Thoracic aorta (tissue), 2 donors: ENCODE measurements at places on chromosomes 7 and 10.
A peak's percentile ranks its signal among the peaks of the same experiment; 100 is the strongest.

GRCh38 chr7:100093054-100093453, 4.3 kb downstream of the COPS6 start:
- H3K4me3 ChIP-seq, result no peak overlapping the region
- H3K27ac ChIP-seq, result no peak overlapping the region
- H3K4me1 ChIP-seq, result peaks cover 13% of the 10 kb centered on the region
- no peak for DNase-seq

DNA sequence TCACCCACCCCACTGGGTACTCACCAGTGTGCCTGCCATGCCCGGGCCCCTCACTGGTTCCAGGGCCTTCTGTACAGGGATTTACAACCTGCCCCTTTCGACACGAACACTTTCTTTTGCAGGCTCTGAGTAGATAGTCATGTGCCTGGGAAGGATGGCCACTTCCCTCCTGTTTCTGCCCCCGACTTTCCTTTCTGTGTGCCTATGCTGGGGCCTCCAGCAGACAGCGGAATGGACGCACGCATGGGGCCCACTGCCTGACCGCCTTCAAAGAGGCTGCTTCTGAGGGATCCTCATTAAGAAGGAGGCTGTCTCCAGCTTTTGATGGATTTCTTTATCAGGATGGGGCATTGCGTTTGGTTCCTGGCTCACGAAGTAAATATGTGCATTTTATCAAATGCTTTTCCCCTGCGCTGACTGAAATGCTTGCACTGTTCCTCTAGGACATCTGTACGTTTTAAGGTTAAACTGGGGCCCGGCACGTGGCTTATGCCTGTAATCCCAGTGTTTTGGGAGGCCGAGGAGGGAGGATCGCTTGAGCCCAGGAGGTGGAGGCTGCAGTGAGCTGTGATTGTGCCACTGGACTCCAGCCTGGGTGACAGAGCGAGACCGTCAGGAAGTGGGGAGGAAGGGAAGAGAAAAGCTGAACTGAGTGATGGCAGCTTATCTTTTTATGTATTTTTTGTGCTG, 29.4 kb upstream of the NKX6-2 start:
- H3K27me3 ChIP-seq, result no peaks in the 10 kb centered on the region
- H3K4me1 ChIP-seq, result no peaks in the 10 kb centered on the region
- no peaks in the 10 kb centered on the region for H3K36me3 ChIP-seq
- no peak overlapping the region for H3K27ac ChIP-seq
- no peak for DNase-seq
- no peak overlapping the region for H3K4me3 ChIP-seq

- H3K27me3 ChIP-seq, result no peaks in the 10 kb centered on the region
- no peak overlapping the region for H3K4me3 ChIP-seq
- DNase-seq, result no peak
- no peaks in the 10 kb centered on the region for H3K36me3 ChIP-seq
- no peak overlapping the region for H3K27ac ChIP-seq
Measured at GRCh38 chr10:45308707-45309106, 6.7 kb downstream of the OR13A1 start.

DNA sequence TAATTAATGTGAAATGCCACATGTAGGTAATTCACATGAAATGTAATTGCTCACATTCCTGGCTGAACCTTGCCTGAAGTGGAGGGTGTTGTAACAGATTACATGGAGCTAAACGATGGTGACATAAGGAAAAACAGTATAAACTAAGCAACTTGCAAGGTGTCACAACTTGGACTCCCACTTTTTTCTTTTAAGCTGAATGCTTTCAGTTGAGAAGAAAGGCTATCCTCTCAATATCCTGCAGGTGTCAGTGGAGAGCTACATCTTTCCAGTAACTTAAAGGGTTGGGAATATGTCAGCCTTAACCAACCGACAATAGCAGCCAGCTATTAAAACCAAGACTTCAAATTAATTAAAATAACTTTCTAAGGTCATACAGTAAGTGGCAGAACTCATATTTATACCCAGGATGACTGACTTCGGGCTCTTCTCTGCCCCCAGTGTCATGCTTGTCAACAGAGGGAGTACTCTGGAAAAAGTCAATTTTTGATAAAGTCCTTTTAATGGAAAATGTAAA, 33.7 kb downstream of the NRBF2 start:
- H3K4me3 ChIP-seq, result no peak overlapping the region
- no peak for DNase-seq
- peaks cover 9% of the 10 kb centered on the region for H3K4me1 ChIP-seq
- no peaks in the 10 kb centered on the region for H3K36me3 ChIP-seq

DNA sequence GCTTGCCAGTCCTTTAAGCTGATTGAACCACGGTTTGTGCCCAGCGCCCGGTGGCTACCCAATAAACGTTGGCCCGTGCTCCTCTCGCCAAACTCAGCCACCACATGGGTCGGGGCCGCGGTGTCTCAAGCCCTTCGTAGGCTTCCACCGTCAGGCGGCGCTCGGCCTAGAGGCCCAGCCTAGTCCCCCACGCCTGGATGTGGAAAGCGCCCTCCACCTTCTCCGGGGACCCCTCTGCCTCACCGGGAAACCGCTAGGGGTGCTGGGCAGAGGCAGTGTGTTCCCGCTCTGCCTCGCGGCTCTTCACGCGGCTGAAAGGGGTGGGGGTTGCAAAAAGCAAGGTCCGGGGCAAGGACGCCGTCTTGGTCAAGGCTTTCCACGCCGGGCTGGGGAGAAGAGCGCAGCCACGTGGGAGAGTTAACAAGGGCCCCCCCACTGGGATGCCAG, 29.8 kb downstream of the LEP start:
- no peaks in the 10 kb centered on the region for H3K4me1 ChIP-seq
- H3K4me3 ChIP-seq, result peak overlapping the region; percentile 44

DNA sequence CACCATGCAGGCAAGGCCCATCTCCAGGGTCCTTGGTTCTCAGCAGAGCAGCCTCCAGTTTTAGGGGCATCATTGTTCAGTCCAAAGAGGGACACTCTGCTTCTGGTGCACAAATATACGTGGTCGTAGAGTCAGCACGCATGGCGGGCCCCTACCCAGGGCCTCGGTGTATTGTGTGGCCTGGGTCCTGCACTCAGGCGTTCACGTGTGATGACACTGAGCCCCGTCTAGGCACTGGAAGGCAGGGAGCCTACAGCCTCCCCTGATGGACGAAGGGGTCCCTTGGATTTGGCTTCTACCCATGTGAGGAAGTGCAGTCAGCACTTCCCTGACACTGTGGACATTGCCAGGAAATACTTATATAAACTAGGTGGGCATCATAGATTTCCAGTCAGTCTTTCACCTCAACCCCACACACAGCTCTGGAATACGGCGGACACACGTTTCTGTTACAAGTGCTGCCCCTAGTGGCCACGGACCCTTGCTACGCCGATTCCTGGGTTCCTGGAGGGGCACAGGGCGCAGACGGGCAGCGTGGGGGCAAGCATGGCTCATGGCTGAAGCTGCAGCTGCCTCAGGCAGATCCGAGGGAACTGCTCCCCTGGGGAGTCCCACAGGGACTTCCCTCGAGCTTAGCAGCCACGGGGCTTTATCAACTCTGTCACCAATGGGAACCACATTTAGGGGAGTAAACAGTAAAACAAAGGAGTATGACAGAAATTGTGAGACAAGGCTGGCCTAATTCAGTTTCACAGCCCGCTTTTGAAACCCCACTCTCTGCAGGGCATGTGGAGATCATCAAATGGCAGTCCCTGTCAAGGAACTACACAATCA, 25.4 kb downstream of the AIFM2 start:
- H3K4me3 ChIP-seq, result no peak overlapping the region
- no peaks in the 10 kb centered on the region for H3K27me3 ChIP-seq
- peaks cover 3% of the 10 kb centered on the region for H3K36me3 ChIP-seq
- no peak overlapping the region for H3K27ac ChIP-seq

DNA sequence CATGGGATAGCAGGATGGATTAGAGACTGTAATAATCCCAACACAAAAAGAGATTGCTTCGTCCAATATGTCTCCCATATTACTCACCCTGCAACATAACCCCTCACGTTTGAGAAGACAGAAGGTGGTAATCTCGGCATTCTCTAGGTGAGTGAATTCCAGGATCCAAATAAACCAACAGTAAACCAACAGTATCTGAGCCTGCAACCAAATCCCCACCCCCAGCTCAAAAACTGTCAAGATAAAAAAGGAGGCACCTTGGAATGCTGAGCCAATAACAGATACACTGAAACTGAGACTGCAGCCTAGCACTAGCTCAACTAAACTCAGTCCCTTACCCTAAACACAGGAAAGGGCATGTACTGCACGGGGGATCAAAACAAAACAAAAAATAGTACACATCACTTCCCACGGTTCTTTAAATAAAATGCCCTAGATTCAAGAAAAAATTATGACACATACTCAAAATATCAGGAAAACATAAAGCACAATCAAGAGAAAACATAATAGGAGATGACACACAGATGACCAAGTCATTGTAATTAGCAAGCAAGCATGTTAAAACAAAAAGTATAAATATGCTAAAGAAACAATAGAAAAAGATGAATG, 28.0 kb downstream of the IPMK start:
- H3K36me3 ChIP-seq, result no peaks in the 10 kb centered on the region
- no peak overlapping the region for H3K27ac ChIP-seq
- no peaks in the 10 kb centered on the region for H3K4me1 ChIP-seq
- no peak overlapping the region for H3K4me3 ChIP-seq
- H3K27me3 ChIP-seq, result no peaks in the 10 kb centered on the region
- no peak for DNase-seq

DNA sequence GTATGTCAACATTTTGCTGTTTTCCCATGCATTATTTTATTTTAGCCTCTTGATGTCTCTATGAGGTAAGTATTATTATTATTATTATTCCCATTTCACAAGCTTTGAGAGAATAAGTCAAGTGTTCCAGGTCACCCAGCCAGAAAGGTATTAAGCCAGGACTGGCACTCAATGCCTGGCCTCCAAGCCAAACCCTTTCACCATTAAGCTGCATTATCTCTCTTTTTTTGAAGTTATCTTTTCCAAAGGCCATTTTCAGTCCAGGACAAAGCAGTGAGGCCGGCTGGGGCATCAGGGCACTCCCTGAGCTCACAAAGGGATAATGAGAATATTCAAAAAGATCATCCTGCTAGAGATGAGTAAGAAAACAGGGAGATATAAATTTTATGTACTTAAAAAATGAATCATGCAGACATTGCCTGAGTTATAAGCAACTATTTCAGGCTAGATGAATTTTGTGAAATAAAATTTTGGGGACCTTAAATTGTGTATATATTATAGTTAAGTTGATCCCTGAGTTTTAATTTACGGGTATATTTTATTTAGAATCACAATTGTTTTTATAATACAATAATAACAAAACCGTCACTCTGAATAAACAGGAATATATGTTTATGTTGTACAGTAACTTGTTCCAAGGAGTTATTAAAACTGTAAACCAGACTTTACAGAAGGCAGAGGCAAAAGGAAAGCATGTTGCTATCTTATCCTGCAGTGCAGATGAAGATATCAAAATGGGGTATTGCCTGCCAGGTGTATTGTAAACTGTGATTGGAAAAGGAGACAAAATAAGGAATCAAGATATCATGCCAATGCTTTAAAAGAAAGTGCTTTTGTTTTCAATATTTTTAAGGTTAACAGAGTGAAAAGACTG, 51.3 kb upstream of the CAV2 start:
- H3K27ac ChIP-seq, result no peak overlapping the region
- no peaks in the 10 kb centered on the region for H3K27me3 ChIP-seq
- H3K4me3 ChIP-seq, result no peak overlapping the region
- H3K4me1 ChIP-seq, result peaks cover 57% of the 10 kb centered on the region
- no peaks in the 10 kb centered on the region for H3K36me3 ChIP-seq
- no peak for DNase-seq

DNA sequence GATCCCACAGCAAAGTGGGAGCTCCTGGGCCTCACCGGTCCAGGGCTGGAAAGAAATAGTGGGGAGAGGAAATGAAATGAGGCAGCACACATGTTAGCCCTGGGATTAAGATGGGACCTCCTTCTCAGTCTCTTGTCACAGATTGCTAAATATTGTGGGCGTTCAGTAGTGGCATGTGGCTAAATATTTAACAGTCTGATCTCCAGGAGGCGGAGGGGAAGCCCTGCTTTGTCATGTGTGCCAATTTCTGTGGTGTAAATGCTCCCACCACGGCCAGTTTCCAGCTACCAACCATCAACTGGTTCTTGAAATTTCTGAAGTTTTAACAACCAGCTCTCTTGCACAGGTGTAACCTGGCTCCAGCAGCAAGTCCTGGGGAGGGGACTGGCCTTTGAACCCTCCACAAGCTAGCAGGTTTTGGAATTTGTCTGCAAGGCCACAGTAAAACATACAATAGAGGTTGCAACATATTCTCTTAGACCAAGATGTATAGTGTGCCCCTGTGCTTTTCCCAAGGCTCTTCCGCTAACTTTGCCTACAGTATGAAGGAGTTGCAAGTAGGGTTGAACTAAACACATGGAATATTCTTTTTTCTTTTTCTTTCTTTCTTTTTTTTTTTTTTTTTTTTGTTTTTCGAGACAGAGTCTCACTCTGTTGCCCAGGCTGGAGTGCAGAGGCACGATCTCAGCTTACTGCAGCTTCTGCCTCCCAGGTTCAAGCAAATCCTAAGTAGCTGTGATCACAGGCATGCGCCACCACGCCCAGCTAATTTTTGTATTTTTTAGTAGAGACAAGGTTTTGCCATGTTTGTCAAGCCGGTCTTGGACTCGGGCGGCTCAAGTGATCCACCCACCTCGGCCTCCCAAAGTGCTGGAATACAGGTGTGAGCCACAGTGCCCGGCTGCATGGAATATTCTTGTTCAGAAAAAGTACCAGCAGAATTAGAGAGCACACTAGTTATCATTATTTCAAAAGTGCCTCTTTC, 103.1 kb upstream of the PCBD1 start:
- no peak for DNase-seq
- no peak overlapping the region for H3K27ac ChIP-seq
- H3K27me3 ChIP-seq, result no peaks in the 10 kb centered on the region
- no peaks in the 10 kb centered on the region for H3K4me1 ChIP-seq

DNA sequence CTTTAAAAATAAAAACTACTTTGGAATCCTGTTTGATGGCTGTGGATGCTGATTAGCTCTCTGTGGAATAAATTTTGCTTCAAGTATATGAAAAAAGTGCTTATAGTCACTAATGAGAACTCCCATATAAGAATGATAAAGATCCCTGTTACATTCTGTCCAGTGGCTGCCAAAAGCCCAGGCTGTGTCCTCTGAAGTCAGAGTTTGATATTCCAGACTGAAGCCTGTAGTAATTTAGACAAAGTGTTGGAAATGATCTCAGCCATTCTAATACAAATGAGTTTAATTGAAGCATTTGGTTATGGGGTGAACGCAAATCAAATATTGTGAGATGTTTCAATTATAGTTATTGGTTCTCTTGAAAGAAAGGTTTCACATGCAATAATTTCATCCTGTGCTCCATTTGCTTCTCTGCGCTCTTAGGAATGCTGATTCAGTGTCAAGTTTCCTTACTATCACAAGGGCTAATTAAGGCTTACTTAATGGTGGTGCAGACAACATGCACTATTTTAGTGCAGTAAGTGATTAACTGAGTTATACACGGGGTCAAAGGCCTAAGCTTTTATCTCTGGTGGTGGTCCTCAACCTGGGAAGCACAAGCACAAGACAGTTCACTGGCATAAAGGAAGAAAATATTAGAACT, 867.6 kb downstream of the SORCS1 start:
- H3K36me3 ChIP-seq, result no peaks in the 10 kb centered on the region
- H3K27me3 ChIP-seq, result no peaks in the 10 kb centered on the region
- H3K4me3 ChIP-seq, result no peak overlapping the region
- no peaks in the 10 kb centered on the region for H3K4me1 ChIP-seq
